NCI-H1105 (cell line): ENCODE measurements at places on chromosomes 13 and 19.

DNA sequence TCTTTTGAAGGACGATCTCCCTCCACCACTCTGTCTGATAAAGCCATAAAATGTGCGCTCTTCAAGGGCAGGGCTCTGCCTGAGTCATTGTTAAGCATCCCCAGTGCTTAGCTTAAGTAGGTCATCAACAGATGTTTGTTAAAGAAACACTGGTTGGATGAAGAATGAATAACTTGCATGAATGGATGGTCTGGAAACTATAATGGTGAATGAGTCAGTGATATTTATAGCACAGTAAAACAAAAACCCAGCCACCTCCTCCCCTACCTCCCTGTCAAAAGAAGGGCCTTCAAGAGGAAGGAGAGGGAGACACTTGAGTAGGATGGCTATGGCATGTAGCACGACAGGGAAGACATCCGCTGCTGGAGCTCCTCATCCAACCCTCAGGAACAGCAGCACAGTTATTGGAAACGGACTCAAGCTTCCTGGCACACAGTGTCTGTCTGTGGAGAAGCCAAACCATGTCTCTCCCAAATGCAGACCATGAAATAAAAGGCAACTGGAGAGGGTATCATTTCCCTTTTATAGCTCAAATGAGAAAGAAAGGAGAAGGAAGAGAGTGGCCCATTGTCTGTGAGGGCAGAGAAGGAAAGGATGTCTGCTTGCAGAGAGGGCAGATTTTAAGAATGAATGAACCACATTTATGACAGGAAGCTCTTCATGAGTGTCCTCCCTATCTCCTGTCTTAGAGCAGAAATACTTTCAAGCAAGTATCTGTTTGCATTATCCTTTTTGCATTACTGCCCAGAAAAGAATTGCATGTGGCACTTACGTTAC is 183.5 kb upstream of the UBL3 start:
- DNase-seq = no peak

DNA sequence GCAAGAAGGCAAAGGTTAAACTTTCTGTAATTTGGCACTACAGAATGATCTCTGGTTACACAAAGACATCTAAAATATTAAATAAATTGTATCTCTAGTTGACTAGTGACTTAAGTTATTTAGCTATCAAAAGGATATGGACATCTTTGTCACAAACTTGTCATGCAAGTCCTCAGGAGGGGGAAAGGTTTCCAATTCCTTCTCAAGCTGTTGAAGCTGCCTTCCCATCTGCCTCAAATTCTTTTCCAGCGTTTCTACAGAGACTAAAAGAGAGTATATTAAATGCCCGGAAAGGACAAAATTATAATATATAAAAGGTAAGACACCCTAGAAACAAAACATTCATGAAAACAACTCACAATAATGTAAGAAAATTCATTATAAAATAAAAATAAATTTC is 324.5 kb downstream of the DIAPH3 start:
- DNase-seq = no peak

DNA sequence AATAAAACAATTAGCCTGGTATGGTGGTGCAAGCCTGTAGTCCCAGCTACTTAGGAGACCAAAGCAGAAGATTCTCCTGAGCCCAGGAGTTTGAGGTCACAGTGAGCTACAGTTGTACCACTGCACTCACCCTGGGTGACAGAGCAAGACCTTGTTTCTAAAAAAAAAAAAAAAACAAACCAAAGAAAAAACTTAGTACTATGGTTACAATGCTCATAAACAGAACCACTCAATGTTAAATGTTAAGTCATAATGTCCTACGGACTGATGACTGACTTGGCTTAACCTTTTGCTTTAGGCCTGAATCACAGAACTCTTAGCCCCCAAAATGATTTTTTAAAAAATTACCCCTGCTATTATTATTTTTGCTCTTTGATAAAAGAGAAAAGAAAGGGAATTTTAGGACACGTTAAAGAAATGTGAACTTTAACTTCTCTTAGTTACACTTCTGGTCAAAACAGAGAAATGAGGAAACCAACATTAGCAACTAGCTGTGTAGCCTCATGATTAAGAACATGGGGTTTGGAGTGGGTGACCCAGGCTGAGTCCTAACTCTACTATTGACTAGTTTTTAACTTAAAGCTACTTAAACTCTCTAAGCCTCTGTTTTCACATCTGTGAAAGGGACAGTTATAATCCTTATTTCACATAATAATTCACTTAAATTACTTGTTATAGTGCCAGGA is 13.7 kb upstream of the ELF1 start:
- no peak for DNase-seq

- DNase-seq = no peak
Observed at GRCh38 chr13:20461481-20461859, 64.2 kb downstream of the CRYL1 start.

GRCh38 chr13:42478531-42479156 is 95.3 kb upstream of the TNFSF11 start:
- DNase-seq = no peak

GRCh38 chr19:45848922-45849321 is 14.0 kb downstream of the SYMPK start:
- no peak for DNase-seq

- DNase-seq = no peak
Observed at GRCh38 chr19:22517496-22518411, 95.6 kb upstream of the ZNF98 start.

DNA sequence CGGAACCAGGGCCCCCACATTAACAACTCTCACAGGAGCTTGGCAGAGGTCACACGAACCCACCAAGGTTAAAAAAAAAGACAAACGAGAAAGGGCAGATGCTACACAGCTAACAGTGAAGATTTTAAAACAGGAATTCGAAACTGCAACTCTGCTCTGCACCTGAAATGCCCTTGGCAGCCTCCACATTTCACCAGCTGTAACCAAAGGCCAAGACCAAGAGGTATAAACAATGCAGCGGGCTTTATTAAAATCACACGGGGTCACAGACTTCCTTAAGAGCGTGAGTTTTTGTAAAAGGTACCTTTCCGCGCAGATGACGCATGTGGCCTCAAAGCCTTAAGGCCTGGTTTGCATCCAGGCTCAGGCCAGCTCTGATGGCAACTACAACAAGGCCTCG is 88.2 kb downstream of the STK24 start:
- DNase-seq = no peak

- DNase-seq = no peak
Observed at GRCh38 chr19:42115219-42115618, 17.0 kb downstream of the POU2F2 start.

- no peak for DNase-seq
Observed at GRCh38 chr13:72258340-72258981, 391.5 kb upstream of the DACH1 start.

- DNase-seq = no peak
Observed at GRCh38 chr13:51151463-51151862, 40.4 kb upstream of the C13orf42 start.

DNA sequence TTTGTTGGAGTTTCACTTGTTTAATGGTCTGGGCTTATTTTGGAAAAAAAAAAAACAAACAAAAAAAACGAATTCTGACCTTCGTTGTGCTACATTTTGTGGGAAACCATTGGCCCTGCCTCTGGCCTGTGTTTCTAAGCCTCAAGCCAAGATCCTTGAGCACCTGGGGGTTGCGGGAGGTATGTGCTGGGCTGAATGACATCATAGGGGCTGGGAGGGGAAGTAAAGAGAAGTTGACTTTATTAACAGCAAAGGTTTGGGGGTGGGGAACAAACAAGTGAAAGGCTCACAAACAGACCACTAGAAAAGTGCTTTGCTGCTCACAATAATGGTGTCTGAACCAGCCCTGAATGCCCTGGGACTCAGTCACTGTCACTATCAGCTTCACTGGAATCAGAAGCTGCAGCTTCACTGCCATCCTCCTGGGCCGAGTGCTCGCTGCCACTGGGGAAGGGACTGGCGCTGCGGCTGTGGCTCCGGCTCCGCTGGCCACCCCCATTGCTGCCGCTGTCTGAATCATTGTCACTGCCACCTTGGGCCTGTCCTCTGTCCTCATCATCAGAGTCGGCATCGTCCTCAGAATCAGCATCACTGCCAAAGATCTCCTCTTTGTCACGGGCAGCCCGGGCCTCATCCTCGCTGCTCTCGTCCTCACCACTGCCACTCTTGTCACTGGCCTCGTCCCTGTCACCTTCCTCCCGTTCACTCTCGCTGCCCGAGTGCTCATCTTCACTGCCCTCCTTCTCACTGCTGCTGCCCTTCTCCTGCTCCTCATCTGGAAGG is 5.1 kb downstream of the PAF1 start:
- no peak for DNase-seq

GRCh38 chr19:15110418-15110815 is 3.2 kb downstream of the SYDE1 start:
- no peak for DNase-seq

DNA sequence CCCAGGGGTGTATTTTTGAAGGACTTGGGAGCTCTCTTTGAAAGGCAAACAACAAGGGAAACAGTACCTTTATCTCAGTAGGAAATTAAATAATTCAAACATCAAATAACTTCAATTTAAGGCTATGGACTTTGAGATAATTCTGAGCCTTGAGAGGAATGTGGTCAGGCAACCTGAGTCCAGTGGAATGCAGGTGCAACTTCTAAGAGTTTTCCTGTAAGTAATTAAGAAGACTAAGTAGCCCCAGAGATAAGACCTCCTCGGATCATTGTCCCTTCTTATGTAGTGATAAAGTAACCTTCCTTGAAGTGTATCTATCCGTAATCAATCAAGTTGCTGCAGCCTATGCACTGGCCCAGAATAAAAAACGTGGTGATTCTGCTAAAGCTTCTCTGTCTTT is 29.2 kb downstream of the ZNF701 start:
- no peak for DNase-seq

DNA sequence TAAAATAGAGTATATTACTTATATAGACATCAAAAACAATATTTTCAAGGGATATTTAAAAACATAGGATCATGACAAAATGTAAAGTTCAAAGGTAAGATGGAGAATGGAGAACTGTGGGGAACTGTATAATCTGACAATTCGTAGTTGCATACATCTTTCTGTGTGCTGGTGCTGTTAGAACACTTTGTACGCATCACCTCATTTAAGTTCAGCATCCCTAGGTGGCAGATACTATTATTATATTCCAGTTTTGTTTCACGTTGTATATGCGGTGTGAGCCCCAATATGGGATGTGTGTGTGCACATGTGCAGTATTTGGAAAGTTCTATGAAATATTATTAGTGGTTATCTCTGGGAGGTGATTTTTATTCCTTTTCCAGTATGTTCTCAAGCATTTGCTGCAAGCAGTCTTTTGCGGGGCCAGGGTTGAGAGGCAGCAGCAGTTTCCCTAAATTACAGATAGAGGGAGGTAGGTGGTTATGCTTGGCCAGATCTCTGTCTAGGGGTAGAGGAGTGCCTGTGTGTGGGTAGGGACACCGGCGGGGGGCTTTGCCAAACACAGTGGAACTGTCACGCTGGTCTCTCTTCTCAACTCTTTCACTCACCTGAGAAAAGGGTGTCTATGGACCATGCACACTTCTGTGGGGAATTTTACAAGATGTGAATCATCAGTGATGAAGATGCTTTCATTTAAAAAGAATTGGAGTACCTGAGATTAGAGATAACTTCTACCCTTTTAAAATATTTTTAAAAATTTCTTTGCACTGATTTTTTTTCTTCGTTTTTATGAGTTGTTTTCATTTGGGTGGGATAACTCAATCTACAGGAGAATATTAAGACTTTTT is 55.6 kb upstream of the ALOX5AP start:
- no peak for DNase-seq

- DNase-seq = no peak
Observed at GRCh38 chr19:29001141-29001581, 211.8 kb downstream of the UQCRFS1 start.

GRCh38 chr19:43597876-43598275 is 1.5 kb downstream of the ZNF576 start:
- DNase-seq = no peak

DNA sequence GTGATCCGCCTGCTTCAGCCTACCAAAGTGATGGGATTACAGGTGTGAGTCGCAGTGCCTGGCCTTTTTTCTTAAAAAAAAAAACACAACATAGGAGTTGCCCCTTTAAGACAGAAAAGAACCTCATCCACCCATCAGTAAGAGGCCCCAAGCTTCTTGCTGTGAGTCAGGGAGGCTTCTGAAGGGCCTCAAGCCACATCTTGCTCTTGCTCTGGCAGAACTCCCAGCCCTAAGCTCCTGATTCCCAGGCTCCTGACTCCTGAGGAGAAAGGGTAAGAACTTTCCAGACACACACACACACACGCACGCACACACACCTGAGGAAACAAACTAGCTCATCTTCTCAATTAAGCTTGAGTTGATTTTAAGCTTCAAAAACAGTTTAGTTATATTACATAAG is 6.9 kb downstream of the ETFB start:
- DNase-seq = no peak

- DNase-seq = no peak
Observed at GRCh38 chr13:109725995-109726637, 60.3 kb downstream of the IRS2 start.

DNA sequence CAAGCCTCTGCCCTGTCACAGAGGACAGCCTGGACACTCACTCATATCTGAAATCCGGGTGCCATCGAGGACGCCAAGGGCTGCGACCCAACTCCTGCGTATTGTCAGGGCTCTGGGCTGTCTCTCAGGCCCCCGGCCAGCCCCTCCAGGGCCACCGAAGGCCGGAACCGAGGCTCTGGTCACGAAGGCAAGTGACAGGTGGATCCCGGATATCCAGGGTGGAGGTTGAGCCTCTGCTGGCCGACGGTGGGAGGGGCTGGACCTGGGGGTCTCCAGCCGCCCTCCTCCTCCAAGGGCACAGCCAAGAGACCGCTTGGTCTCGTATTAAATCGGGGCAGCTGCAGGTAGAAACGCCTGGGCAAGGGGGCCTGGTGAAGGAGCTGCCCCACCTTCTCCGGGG is 5.4 kb downstream of the RNF126 start:
- no peak for DNase-seq

DNA sequence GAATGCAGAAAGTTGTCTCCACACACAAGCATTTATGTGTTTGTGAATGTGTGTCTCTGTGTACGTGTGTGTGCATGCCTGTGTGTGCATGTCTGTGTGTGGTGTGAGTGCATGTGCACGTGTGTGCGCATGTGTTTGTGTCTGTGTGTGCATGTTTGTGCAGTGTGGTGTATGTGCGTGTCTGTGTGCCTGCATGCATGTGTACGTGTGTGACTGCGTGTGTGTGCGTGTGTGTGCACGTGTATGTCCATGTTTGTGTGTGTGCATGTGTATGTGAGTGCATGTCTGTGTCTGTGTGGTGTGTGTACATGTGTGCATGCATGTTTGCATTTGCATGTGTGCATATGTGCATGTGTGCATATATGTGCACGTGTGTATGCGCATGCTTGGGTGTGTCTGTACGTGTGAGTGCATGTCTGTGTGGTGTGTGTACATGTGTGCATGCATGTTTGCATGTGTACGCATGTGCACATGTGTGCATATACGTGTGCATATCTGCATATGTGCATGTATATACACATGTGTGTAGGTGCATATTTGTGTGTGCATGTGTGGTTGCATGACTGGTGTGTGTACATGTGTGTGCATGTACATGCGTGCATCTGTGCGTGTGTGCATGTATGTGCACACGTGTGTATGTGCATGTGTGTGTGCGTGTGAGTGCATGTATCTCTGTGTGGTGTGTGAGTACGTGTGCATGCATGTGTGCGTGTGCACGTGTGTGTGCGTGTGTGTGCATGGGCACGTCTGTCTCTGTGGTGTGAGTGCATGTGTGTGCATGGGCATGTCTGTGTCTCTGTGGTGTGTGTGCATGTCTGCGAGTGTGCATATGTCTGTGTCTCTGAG is 8.2 kb upstream of the TMEM255B start:
- DNase-seq = no peak
